ENCODE measurements at places on chromosomes 7 and 10. TPM values are rescaled to one million over a fixed set of nuclear protein-coding genes. Genes with fewer than 3 reads are reported as not detected.
A peak's percentile ranks its signal among the peaks of the same experiment; 100 is the strongest.

Gene SKAP2
- 12.8 TPM for polyA plus RNA-seq

- H3K4me3 ChIP-seq = no peak overlapping the region
- no peak overlapping the region for H3K27ac ChIP-seq
- no peaks in the 10 kb centered on the region for H3K4me1 ChIP-seq
- no peaks in the 10 kb centered on the region for H3K27me3 ChIP-seq
- no peaks in the 10 kb centered on the region for H3K36me3 ChIP-seq
Observed at GRCh38 chr10:85545874-85546273, 820.7 kb downstream of the GRID1 start.

Gene SBDS
- 170 TPM for polyA plus RNA-seq

GRCh38 chr10:78269060-78269459 is 235.4 kb downstream of the RPS24 start:
- peaks cover 2% of the 10 kb centered on the region for H3K27me3 ChIP-seq
- no peak overlapping the region for H3K4me3 ChIP-seq
- no peak overlapping the region for H3K27ac ChIP-seq
- no peaks in the 10 kb centered on the region for H3K36me3 ChIP-seq

Gene PRF1
- polyA plus RNA-seq = 1.9 TPM

- no peak for DNase-seq
- H3K36me3 ChIP-seq = peaks cover 4% of the 10 kb centered on the region
- H3K27me3 ChIP-seq = no peaks in the 10 kb centered on the region
- no peak overlapping the region for H3K4me3 ChIP-seq
Observed at GRCh38 chr7:2181077-2181854, 51.5 kb downstream of the MAD1L1 start.

Gene INTS1
- 160 TPM for polyA plus RNA-seq

DNA sequence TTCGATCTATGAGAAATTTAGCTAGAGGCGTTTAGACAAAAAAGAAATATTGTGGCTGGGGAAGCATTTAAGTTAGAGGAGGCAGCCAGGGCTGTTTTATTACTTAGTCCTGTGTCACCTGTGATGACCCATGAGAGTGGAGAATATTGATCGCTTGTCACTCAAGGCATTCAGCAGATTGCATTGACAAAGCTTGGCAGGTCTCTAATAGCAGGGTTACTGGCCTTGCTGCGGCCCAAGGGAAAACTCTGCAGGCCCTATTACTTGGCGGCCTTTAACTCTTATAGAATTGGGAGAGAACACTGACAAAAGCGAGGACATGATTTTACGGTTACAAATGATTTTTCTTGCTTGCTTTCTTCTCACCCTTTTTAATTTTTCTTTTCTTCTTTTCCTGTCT is 473.5 kb downstream of the AUTS2 start:
- H3K4me3 ChIP-seq = no peak overlapping the region
- H3K4me1 ChIP-seq = no peaks in the 10 kb centered on the region
- no peaks in the 10 kb centered on the region for H3K27me3 ChIP-seq
- DNase-seq = no peak
- H3K27ac ChIP-seq = no peak overlapping the region
- H3K36me3 ChIP-seq = no peaks in the 10 kb centered on the region

Gene CFAP58
- polyA plus RNA-seq = not detected

DNA sequence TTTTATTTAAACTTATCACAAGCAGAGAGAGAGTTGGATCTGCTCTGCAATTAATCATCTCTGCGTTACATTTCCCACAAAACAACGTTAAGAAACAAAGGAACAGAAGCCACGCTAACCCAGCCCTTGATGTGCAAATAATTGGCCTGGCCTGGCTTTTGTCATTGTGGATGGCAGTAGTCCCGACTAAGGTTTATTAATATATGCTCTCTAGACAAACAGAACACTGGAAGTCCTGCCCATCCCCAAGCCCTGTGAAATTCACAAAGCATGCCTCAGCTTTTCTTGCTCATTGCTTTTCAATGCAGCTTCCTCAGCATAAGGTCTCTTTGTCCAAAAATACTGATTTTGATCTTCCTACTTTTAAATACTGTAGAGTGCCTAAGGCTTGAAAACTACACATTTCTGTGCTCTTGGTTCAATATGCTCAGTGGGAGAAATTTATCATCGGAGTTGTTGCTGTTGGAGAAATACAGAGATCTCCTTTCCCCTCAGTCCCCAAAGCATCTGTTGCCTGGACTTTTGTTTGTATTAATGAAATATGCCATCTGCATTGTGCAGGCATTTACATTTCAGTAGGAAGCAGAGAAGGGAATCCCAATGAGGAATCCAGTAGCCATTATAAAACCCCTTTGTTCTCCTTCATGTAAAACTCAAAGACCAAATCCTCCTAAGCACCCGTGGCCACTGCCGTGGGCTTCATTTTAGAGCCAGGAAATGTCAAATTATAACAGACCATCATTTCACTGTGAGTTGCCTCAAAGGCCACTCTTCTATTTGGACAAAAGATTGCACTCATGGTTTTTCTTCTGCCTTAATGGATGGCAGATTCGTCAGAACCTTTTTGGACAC is 61.1 kb downstream of the SORCS1 start:
- H3K4me1 ChIP-seq = no peaks in the 10 kb centered on the region
- H3K36me3 ChIP-seq = no peaks in the 10 kb centered on the region
- H3K27me3 ChIP-seq = no peaks in the 10 kb centered on the region
- no peak overlapping the region for H3K4me3 ChIP-seq
- DNase-seq = no peak

- H3K4me1 ChIP-seq = peaks cover 28% of the 10 kb centered on the region
- peak overlapping the region; percentile 83 for H3K27ac ChIP-seq
- DNase-seq = peak; percentile 63
- H3K27me3 ChIP-seq = no peaks in the 10 kb centered on the region
- peaks cover 42% of the 10 kb centered on the region for H3K36me3 ChIP-seq
Observed at GRCh38 chr7:77351539-77352004, 64.6 kb downstream of the GSAP start.

Gene CYP26A1
- polyA plus RNA-seq = not detected

DNA sequence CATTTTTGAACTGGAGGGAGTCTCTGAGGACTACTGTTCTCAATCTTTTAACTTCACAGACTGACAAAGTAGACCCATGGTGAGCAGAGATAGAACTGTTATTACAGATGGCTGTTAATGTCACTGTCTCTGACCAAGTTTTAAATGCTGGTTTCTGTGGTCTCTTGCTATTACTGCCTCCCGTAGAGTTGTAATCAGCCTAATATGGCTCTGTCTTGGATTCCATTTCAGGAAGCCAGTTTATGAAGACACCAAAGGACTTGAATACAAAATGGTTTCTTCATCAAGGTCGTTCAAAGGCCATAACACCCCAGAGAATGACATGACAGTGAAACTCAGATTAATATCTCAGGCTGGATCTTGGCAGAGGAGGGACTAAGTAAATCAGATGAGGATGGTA is 3.9 kb downstream of the SFRP4 start:
- peaks cover 16% of the 10 kb centered on the region for H3K27me3 ChIP-seq
- H3K4me1 ChIP-seq = peaks cover 16% of the 10 kb centered on the region
- DNase-seq = no peak
- no peaks in the 10 kb centered on the region for H3K36me3 ChIP-seq

GRCh38 chr7:10998996-10999757 is 25.5 kb downstream of the PHF14 start:
- peaks cover 1% of the 10 kb centered on the region for H3K36me3 ChIP-seq
- no peaks in the 10 kb centered on the region for H3K27me3 ChIP-seq
- DNase-seq = no peak
- no peak overlapping the region for H3K27ac ChIP-seq
- no peak overlapping the region for H3K4me3 ChIP-seq

Gene NPC1L1
- 0.10 TPM for polyA plus RNA-seq

DNA sequence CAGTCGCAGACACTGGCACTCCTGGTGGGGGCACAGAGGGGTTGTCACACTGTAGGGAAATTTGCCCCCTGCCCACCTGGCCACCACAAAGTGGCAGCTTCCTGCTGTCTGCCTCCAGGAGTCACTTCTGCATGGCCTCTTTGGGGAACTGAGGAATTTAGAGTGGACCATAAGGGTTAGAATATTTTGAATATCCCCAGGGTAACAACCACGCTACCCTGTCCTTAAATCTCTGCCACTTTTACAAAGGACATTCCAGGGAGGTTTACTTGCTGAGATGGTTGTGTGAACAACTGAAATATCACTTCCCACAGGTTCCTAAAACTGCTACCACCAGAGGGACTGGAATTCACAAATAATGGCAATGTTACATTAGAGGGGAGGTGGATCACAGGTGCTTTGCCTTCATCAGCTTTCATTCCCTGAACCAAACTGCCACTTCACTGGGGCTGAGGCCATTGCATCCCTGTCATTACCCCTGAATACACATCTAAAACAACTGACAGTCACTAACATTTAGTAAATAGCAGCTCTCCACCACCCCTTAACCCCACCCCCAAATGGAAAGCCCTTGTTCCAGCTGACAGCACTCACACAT is 88.1 kb upstream of the IFRD1 start:
- H3K27ac ChIP-seq = no peak overlapping the region
- H3K27me3 ChIP-seq = no peaks in the 10 kb centered on the region
- H3K4me3 ChIP-seq = no peak overlapping the region
- no peaks in the 10 kb centered on the region for H3K4me1 ChIP-seq
- no peaks in the 10 kb centered on the region for H3K36me3 ChIP-seq
- DNase-seq = no peak

Gene LEP
- not detected for polyA plus RNA-seq

GRCh38 chr10:132110111-132110521 is 44.4 kb downstream of the JAKMIP3 start:
- no peaks in the 10 kb centered on the region for H3K36me3 ChIP-seq
- H3K4me1 ChIP-seq = no peaks in the 10 kb centered on the region
- DNase-seq = no peak
- H3K27me3 ChIP-seq = no peaks in the 10 kb centered on the region
- H3K27ac ChIP-seq = no peak overlapping the region

DNA sequence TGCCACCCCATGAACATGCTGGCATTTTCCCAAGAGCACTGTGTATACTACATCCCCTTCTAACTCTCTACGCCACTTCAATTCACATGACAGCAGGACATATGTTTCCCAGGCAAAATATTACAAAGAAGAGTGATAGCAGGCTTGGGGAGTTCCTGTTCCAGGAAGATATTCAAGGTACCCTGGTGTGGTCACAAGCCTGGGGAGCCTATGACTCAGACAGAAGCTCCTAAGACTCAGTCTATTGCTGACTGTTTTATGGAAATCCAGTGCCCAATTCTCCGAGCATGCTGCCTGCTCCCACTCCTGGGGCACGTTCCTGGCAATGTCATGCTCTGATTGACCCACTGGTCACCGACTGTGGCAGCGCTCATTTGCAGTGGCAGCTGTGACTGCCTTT is 23.5 kb upstream of the ABLIM1 start:
- H3K27me3 ChIP-seq = no peaks in the 10 kb centered on the region
- DNase-seq = no peak
- no peaks in the 10 kb centered on the region for H3K4me1 ChIP-seq
- no peak overlapping the region for H3K27ac ChIP-seq
- no peaks in the 10 kb centered on the region for H3K36me3 ChIP-seq
